Muscle of leg (tissue), 16 donors: ENCODE measurements at places on chromosomes 6 and 20.

DNA sequence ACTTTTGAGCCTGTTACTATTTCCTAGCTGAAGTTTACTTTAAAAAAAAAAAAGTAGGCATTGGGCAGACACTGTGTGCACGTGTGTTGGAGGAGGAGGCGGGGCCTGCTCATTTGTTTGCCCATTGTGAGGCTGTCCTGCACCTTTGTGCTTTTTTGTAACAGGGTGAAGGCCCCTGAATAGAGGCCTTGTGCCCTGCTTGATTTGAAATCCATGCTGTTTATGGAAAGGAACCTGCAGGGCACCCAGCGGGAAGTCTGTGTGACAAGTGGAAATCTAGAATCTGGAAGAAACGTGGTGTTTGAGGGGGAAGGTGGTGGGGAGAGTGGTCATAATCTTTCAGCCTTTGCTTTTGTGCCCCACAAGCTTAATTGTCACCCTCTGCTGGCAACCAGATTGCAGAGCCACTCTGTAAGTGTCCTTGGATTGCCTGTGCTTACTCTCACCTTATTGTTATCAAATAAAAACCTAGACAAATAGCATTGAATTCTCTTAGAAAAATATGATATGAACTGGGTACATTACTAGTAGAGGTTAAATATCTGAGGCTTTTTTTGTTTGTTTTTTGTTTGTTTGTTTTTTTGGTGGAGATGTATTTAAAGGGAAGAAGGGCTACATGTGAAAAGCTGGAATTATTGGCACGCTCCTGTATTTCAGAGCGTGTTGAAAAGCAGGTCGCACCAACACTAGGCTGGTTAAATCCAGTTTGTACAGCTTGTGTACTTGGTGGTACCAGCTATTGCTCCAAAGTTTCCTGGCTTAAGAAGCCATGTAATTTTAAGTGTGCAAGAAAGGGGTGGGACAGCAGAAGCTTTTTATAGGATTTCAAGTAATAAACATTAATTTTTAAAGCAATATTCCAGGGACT, 156.3 kb downstream of the ARID1B start:
- DNase-seq, result no peak

- DNase-seq, result peak; percentile 29
These were observed 48.1 kb downstream of the JPH2 start for GRCh38 chr20:44138867-44139266.

GRCh38 chr6:114747995-114748625, 405.3 kb upstream of the HS3ST5 start:
- peak; percentile 64 for DNase-seq

GRCh38 chr20:733861-734260, 34.4 kb downstream of the SLC52A3 start:
- DNase-seq, result no peak

GRCh38 chr20:38134427-38135270, 30.4 kb downstream of the TGM2 start:
- DNase-seq, result no peak

- no peak for DNase-seq
These were observed 371.8 kb upstream of the JAG1 start for GRCh38 chr20:11045412-11046175.

DNA sequence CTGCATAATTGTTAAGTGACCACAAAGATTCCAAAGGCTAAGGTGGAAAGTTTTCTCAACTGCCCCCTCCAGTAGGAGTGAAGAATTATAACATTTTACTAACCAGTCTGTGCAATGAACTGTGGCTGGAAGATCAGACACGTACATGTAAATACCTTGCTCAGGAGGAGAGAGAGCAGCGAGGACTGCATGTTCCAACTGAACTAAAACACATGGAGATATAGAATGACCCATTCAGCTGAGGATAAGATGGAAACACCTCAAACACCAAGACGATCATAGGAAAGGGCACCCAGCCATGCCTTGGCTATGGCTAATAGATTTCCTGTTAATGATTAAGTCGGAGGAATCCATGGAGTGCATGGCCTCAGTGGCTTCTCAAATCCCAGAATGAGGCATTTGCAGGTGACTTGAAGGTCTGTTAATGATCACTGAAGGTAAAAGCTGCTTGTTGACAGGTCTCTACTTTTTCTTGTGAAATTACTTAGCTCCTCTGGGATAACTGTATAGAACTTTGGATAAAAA, 875.6 kb downstream of the TFAP2A start:
- DNase-seq, result no peak

DNA sequence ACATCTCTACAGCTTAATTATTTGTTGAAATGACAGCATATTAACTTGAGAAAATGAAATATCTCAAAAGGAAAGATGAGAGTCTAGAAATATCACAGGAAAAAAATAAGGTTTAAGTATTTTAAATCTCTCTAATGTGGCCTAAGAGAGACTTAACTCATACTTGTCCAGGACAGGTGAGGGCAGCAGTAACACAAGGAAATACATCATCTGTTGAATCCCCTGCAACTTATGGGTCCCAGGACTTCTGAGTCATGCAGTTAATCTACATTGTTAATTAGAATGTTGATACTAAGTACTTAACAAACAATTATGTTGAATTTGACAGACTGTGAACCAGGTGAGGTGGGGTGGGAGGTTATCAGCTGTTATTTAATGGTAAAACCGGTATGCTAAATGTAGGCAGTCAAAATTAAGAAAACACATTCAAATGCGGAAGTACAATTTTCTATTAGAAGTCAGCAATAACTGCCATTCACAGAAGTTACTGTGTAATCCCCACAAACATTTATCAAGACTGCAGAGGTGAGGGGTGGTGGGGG, 87.9 kb downstream of the CEP57L1 start:
- DNase-seq, result no peak

- peak; percentile 83 for DNase-seq
These were observed 176.3 kb downstream of the SCP2D1 start for GRCh38 chr20:18989736-18990474.

DNA sequence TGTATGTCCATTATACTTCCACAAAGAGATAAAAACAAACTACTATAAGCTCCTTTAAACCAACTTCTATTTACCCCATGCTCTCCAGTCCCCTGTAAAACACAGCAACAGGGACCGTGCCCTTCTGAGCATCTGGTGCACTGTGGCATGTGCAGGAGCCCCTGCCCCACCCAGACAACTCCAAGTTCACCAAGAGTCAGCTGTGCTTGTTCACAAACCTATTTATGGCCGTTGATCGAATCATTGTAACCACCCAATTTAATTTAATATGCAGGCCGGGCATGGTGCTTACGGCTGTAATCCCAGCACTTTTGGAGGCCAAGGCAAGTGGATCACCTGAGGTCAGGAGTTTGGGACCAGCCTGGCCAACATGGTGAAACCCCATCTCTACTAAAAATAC, 13.7 kb upstream of the BLCAP start:
- no peak for DNase-seq

- no peak for DNase-seq
These were observed 99.7 kb downstream of the F13A1 start for GRCh38 chr6:6220718-6221117.

GRCh38 chr6:110938171-110938570, 20.3 kb upstream of the GTF3C6 start:
- no peak for DNase-seq

DNA sequence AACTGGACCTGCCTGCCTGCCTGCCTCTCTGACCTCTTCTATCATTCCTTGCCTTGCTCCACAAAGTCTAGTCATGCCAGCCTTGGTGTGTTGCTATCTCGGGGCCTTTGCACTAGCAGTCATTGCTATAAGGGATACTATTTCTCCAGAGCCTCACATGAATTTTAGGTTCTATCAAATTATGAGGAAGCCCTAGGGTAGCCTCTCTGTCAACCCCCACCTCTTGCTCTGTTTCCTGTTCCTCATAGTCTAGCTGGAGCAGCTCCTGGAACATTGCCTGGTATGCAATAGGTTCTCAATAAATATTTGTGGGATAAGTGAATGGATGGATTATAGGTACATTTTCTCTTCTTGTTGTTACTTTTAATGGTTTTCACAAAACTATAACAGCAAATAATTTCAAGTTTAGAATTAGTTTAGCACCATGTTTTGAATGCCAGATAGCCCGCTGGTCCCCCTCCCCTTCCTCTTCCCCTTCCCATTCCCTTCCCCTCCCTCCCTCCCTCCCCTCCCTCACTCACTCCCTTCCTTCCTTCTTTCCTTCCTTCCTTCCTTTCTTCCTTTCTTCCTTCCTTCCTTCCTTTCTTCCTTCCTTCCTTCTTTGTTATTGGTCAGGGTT, 46.9 kb upstream of the DTNBP1 start:
- DNase-seq, result no peak

DNA sequence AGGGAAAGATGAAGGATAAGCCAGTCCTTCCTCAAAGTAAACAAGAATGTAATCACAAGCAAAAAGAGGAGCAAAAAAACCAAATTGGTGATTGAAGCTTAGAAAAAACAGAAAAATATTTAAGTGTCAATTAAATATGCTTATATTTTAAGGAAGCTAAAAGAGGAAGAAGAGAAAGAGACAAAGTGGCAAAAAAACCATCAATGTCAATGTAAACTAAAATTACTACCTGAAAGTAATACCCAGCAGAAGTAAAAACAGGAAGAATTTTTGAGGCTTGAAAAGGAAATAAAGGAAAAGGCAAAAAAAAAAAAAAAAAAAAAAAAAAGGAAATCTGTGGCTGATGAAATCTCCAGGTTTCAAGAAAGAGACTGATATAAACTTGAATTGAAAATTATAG, 36.2 kb upstream of the OGFRL1 start:
- peak; percentile 16 for DNase-seq

- DNase-seq, result no peak
These were observed 180.3 kb downstream of the CDH26 start for GRCh38 chr20:60138256-60139220.

GRCh38 chr6:105606831-105607463, 204.1 kb upstream of the PREP start:
- DNase-seq, result peak; percentile 43

- DNase-seq, result no peak
These were observed 34.4 kb downstream of the TENT5A start for GRCh38 chr6:81718126-81718525.

DNA sequence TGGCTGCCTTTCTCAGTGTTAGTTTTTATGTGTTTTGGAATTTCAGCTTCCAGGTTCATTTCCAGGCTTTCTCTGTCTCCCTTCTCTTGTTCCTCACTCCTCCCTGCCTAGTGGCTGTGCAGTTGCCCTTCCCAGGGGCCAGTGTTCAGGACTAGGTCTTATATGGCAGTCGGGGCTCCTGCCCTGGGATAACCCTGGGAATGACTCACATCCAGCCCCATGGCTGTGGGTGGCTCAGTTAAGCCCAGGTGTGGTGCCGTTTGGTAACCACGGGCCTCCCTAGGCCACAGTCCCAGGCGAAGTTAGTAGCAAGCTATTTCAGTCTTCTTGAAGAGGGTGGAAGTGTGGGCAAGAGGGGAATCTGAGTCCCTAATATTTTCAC, 57.4 kb upstream of the DDR1 start:
- no peak for DNase-seq

DNA sequence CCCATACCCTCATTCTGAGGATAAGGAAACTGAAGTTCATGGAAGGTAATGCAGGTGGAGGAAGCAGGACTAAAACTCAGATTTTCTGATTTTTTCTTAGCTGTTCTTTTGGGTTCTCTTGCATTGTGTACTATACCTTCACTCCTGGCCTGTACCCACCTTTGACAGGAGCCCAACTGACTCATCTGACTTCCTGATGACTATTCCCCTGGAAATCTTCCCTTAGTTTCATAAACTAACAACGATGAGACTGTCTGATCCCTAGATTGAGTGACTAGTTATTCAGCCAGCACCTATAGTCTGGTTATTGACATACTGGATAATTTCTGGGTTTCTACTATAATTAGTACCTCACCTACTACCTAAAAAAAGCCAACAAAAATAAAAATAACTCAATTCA, 10.1 kb downstream of the CRYBG1 start:
- no peak for DNase-seq

DNA sequence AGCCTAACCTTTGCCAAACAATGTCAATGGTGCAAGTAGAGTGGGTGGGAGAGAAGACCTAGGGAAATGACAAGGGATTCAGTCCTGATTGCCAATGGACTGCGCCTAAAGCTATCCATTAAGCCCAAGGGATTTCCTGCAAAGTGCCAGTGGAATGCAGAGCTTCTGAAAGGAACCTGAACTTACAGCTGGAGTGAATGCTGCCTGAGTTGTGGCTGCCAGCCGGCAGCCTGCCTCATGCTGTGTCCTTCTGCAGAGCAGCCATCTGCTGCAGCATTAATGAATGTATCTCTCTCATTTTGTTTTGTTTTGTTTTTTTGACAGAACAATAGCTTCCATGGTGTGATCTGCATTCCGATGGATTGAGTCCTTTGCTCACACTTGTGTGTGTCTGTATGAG, 44.7 kb downstream of the SLC35F1 start:
- DNase-seq, result no peak

GRCh38 chr20:53154540-53154939, 182.4 kb downstream of the TSHZ2 start:
- no peak for DNase-seq

DNA sequence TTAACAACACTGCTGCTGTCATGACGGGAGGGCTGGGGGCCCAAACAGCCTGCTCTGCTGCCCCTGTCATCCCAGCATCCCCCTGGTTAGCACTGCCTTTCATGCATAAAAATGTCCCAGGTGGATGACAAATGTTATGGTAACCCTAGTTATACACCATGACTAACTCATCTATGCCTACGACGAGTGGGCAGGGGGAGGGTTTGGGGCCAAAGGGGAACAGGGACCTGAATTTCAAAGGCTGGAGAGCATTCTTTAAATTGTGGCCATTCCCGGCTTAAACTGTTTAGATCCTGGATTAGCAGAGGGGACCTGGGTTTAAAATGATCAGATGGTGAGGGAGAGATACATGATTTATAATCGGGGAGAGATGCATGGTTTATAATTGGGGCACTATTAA, 24.4 kb downstream of the GNAS-AS1 start:
- DNase-seq, result peak; percentile 45
